ENCODE measurements at places on chromosomes 3 and 15.

GRCh38 chr15:46644501-46645481 lies 1010.0 kb downstream of the SQOR start:
- DNase-seq, result no peak

GRCh38 chr3:11640009-11640673 lies 3.6 kb downstream of the VGLL4 start:
- no peak for DNase-seq

DNA sequence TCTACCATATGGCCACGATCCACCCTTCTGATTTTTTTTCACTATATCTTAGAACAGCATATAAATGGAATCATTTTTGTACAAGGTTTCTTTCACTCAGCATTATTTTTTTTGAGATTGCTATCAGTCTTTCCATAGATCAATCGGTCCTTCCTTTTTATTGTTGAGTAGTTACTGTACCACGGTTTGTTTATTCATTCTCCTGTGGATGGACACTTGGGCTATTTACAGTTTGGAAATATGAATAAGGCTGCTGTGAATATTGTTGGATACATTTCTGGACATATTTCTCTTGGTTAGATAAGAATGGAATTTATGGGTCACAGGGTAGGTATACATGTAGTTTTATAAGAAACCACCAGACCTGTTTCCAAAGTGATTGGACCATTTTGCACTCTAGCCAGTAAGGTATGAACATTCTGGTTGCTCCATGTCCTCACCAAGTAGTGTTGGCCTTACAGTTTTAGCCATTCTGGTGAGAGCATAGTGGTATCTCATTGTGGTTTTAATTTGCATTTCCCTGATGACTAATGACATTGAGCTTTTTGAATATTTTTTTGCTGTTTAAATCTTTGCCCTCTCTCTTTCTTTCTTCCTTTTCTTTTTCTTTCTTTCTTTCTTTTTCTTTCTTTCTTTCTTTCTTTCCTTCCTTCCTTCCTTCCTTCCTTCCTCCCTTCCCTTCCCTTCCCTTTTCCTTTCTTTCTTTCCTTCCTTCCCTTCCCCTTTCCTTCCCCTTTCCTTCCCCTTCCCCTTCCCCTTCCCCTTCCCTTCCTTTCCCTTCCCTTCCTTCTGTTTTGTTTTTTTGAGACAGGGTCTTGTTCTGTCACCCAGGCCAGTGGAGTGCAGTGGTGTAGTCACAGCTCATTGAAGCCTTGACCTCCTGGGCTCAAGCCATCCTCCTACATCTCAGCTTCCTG lies 49.2 kb downstream of the LRRK1 start:
- DNase-seq, result no peak

- no peak for DNase-seq
These were observed 256.7 kb upstream of the ICE2 start for GRCh38 chr15:60735559-60736047.

GRCh38 chr15:88341006-88341405 lies 84.5 kb upstream of the NTRK3 start:
- DNase-seq, result no peak

GRCh38 chr15:41727143-41727542 lies 47.1 kb upstream of the MAPKBP1 start:
- DNase-seq, result no peak

DNA sequence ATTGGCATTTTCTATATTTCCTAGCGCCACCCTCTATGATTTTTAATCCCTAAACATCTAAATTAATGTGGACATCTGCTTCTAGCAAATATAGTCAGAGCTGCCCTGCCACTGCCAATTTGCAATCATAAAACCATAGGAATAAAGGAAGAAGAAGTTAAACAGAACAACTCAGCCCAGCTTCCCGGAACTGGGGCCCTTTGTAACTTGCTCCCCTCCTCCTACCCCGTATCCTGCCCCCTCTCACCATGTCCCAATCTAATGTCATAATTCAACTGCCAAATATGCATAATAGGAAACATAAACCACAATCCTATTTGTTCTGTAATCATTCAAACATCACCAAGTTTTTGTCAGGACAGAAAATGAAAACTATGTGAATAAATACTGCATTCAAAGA lies 74.4 kb upstream of the ACP3 start:
- no peak for DNase-seq
